H1 (cell line): ENCODE measurements at places on chromosomes 13 and 19.

GRCh38 chr19:11881151-11881800 lies 6.3 kb upstream of the ZNF69 start:
- no peak overlapping the region for H3K27ac ChIP-seq
- H3K36me3 ChIP-seq, result no peaks in the 10 kb centered on the region
- no peaks in the 10 kb centered on the region for H3K4me1 ChIP-seq

DNA sequence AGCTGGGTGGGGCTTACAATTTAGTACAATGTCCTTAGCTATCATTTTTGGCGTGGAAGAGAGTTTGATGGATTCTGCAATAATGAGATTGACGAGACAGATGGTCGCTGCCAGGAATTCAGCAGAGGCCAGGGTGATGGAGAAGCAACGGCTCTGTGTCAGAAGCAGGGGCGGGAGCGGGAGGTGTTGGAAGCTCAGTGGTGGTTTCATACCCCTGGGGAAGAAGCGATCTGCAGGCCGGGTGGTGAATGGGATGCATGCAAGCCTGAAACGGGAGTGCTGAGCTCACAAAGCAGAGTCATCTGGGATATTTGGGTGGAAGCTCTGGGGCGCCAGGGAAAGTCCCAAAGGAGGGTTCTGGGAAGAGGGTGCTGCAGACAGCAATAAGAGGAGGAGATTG lies 370.8 kb downstream of the ZNF536 start:
- no peaks in the 10 kb centered on the region for H3K27me3 ChIP-seq
- no peaks in the 10 kb centered on the region for H3K4me1 ChIP-seq
- no peak for DNase-seq
- H3K4me3 ChIP-seq, result no peak overlapping the region

DNA sequence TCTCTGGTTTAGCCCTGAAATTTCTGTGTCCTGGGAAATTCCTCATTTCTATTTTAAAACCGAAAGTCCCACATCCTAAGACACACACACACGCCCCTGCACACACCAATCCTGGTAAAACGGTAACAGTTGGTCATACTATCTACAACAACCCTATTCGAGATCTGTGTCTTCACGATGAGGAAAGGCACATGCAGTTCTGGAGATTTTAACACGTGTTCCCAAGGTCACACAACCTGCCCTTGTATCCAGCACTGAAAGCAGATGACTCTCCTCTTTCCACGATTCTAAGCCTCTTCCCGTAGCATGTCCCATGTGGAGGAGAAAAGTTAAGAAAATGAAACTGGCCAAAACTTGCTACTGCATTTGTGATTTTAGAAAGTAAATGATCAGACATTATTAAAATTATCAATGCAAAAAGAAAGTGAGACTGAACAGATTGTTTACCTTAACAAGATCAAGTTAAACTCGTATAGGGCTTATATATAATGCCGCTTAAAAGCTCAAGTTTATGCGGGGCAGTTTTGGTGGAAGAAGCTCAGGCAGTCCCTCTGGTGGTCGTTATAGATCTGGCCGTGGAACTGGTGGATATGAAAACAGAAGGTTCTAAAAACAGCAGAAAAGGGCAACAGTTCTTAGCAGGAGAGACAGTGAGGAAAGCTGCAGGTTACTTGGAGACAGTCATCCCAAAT lies 32.7 kb downstream of the VSTM1 start:
- H3K36me3 ChIP-seq, result no peaks in the 10 kb centered on the region
- no peak overlapping the region for H3K27ac ChIP-seq
- H3K4me3 ChIP-seq, result no peak overlapping the region
- peaks cover 2% of the 10 kb centered on the region for H3K4me1 ChIP-seq
- no peak for DNase-seq

DNA sequence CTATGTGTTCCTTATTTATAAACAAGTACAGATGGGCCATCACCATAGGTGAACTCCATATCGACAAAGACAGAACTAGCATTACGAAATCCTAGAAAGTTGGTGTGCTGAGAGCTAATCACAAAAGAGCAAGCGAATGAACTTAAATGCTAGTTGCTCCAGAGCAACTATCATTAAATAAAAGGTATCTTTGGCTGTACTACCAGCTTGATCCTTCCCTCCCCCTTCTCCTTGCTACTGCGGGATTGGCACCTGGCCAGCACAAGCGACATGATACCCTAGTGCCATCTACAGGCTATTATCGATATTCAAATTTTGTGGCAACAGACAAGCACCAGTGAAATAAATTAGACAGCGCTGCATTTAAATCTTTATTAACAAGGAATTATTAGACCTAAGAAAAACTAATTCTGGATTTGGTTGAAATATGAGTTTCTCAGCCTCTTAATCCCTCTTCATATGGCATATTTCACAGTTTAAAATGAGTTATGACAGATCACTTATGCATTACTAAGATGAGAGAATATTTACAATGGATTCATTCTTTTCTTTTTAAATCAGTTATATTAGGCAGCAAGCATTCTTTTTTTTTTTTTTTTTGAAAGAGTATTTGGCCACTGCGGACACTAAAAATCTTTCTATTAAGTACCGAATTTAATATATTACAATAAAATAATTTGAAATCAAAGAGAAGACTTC lies 5.8 kb downstream of the PCDH9 start:
- H3K36me3 ChIP-seq, result no peaks in the 10 kb centered on the region

DNA sequence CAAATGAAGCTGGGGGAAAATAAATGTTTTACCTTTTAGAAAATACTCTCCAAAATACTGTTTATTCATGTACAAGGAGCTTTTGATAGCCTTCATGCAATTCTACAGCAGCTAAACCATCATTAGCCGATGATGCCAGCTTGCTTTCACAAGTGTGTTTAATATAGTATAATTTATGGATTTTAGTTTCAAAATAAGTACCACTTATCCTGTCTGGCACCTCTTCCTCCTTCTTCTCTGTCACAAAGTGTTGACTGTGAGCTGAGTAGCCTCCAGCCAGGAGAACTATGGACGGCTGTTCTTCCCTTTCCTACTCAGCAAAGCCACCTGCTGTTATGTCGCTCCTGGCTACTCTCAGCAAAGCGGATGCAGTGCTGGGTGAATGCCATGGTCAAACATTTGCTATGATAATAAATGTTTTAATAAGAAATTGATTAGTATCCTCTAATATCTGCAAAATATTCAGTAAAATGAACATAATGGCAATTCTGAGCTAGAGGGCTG lies 238.2 kb downstream of the LIG4 start:
- no peaks in the 10 kb centered on the region for H3K27me3 ChIP-seq
- H3K36me3 ChIP-seq, result no peaks in the 10 kb centered on the region
- no peak overlapping the region for H3K27ac ChIP-seq
- no peak for DNase-seq
- no peaks in the 10 kb centered on the region for H3K4me1 ChIP-seq
- H3K4me3 ChIP-seq, result no peak overlapping the region

DNA sequence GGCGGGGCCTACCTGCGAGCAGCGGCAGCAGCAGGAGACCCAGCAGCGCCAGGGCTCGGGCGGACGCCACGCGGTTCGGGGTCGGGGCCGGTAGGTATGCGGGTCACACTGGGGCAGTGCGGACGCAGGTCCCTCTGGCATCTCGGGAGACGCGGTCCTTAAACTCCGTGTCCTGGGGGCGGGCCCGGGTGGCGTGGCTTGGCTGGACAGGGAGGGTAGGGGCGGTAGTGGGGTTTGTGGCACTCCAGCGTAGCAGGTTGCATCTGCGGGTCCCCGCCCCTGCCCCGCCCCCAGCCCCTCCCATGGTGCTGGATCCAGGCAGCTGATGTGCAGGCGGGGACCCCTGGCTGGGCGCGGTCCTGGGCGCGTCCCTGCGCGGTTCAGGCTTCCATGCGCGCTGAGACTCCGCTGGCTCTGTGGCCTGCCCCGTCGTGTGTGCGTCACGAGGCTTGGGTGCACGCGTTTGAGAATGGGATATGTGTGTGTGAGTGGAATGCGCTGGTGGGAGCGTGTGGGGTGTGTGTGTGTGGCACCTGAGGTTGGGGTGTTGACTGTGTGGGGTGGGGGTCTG lies 96.1 kb downstream of the WTIP start:
- no peaks in the 10 kb centered on the region for H3K36me3 ChIP-seq
- peaks cover 5% of the 10 kb centered on the region; the same call in 1 of the 2 replicates for H3K4me1 ChIP-seq
- H3K27me3 ChIP-seq, result peaks cover 3% of the 10 kb centered on the region; the same call in 1 of the 2 replicates
- no peak overlapping the region for H3K27ac ChIP-seq
- no peak overlapping the region for H3K4me3 ChIP-seq

DNA sequence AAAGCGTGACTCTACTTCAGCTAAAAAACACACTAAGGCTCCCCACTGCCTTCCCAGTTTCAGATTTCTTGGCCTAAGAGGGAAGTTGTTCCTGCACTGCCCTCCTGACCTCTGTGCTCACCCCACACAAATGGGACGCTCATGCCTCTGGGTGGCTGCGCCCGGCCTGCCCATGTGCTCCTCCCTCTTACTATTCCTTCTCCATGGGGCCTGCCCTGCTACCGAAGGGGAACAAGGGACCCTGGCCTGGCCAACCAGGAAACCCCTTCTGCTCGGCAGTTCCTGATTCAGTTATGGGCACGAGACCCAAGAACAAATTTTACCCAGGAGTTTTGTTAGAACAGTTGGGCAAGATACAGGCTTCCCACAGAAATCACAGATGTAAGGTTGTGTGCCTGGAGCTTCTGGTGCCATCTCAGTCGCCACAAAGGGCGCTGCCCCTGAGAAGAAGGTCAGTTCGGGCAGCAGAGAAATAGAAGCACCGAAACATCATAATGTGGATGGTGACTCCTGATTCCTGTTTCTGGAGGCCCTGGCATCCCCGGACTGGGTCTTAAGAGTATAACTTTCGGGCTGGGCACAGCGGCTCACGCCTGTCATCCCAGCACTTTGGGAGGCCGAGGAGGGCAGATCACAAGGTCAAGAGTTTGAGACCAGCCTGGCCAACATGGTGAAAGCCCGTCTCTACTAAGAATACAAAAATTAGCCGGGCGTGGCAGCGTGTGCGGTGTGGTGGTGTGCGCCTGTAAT lies 5.4 kb upstream of the PLPP2 start:
- no peak overlapping the region for H3K27ac ChIP-seq
- DNase-seq, result no peak
- H3K36me3 ChIP-seq, result no peaks in the 10 kb centered on the region
- H3K4me3 ChIP-seq, result no peak overlapping the region
- H3K4me1 ChIP-seq, result peaks cover 8% of the 10 kb centered on the region
- peaks cover 16% of the 10 kb centered on the region; the same call in 1 of the 2 replicates for H3K27me3 ChIP-seq

DNA sequence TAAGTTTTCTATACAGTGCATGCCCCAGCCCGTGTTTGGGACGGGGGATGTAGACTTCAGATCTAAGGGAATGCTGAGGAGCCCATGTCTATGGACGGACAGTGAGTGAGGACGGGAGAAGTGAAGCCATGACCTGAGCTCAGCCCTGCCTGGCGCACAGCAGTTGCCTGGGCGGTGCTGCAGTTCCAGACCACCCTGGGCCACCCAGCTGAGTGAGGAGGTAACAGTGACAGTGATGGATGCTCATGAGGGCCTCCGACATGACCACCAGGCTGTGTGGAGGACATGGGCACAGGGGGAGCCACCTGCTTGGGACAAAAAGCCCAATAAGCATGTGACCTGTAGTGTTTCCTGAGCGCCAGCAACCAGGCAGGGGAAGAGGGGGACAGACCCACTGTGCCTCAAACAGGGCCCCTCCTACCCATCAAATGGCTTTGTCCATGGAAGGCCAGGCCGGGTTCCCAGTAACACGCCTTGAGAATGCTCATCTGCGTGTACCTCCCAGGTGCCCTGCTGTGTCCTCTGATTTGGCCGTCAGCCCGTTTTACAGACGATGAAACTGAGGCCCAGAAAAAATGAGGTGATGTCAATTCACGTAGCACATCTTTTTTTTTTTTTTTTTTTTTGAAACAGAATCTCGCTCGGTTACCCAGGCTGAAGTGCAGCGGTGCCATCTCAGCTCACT lies 22.6 kb downstream of the NOSIP start:
- H3K27ac ChIP-seq, result no peak overlapping the region; the same call in 1 of the 2 replicates
- H3K4me3 ChIP-seq, result no peak overlapping the region
- no peaks in the 10 kb centered on the region; the same call in 1 of the 2 replicates for H3K27me3 ChIP-seq
- DNase-seq, result no peak
- H3K36me3 ChIP-seq, result peaks cover 6% of the 10 kb centered on the region; the same call in 1 of the 2 replicates

GRCh38 chr13:97307882-97308624 lies 85.9 kb downstream of the MBNL2 start:
- H3K36me3 ChIP-seq, result no peaks in the 10 kb centered on the region
- no peak overlapping the region for H3K27ac ChIP-seq
- DNase-seq, result no peak
- no peak overlapping the region for H3K4me3 ChIP-seq

- H3K27me3 ChIP-seq, result no peaks in the 10 kb centered on the region
- H3K27ac ChIP-seq, result no peak overlapping the region
- no peaks in the 10 kb centered on the region for H3K36me3 ChIP-seq
- H3K4me3 ChIP-seq, result no peak overlapping the region
- peaks cover 12% of the 10 kb centered on the region for H3K4me1 ChIP-seq
Measured at GRCh38 chr19:42115219-42115618, 17.0 kb downstream of the POU2F2 start.

- no peak overlapping the region for H3K4me3 ChIP-seq
- H3K27me3 ChIP-seq, result peaks cover 4% of the 10 kb centered on the region; the same call in 1 of the 2 replicates
- no peaks in the 10 kb centered on the region for H3K4me1 ChIP-seq
- no peak for DNase-seq
- no peaks in the 10 kb centered on the region for H3K36me3 ChIP-seq
- H3K27ac ChIP-seq, result no peak overlapping the region
Measured at GRCh38 chr19:5478925-5479588, 23.8 kb downstream of the ZNRF4 start.

DNA sequence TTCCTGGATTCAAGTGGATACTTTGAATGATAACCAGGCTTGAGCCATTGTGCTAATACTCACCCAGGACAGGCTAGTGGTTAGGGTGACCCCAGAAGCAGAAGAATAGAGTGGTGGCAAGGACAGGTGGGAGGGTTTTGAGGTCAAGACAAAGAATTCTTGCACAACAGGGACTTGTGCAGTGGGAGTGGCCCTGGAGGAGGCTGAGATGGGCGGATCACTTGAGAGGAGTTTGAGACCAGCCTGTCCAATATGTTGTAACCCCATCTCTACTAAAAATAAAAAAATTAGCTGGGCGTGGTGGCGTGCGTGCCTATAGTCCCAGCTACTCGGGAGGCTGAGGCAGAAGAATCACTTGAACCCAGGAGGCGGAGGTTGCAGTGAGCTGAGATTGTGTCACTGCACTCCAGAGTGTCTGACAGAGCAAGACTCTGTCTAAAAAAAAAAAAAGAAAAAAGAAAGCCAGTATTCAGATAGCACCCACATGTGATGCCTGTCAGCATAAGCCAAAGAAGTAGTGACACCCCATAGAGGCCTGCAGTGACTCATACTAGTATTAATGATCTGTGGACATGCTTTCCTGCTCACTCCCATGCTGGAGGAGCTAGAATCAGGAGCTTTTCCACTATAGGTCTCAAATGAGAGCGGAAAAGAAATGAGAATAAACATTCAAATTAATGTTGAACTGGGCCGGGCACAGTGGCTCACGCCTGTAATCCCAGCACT lies 78.7 kb downstream of the RNF17 start:
- H3K4me1 ChIP-seq, result no peaks in the 10 kb centered on the region
- H3K27ac ChIP-seq, result no peak overlapping the region
- H3K36me3 ChIP-seq, result no peaks in the 10 kb centered on the region
- H3K27me3 ChIP-seq, result no peaks in the 10 kb centered on the region
- H3K4me3 ChIP-seq, result no peak overlapping the region

DNA sequence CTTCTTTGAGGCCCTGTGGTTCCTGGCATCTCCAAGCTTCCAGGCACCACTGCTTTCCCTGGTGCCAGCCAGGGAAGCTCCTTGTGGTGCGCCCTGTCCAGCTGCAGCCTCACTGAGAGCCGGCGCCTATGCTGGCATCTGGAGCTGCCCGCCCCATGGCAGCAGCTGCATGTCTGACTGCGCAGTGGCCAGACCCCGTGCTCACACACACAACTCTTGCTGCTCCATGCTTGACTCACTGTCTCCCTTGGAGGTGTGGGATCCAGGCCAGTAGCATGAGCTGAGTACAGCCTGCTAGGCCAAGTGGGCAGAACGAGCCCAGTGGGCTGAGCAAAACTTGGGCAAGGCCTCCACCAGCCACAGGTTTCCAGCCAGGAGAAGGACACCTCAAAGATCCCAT lies 11.5 kb upstream of the SUPT20H start:
- DNase-seq, result no peak
- no peak overlapping the region for H3K4me3 ChIP-seq
- no peaks in the 10 kb centered on the region for H3K27me3 ChIP-seq
- no peaks in the 10 kb centered on the region for H3K36me3 ChIP-seq
- H3K4me1 ChIP-seq, result peaks cover 3% of the 10 kb centered on the region; the same call in 1 of the 2 replicates
